CD4-positive, alpha-beta T cell treated with Interleukin-15 for 4 hours (primary cell): ENCODE measurements at places on chromosomes 11 and 22.

GRCh38 chr11:31798554-31799434, 12.3 kb downstream of the PAX6 start:
- no peak for DNase-seq

DNA sequence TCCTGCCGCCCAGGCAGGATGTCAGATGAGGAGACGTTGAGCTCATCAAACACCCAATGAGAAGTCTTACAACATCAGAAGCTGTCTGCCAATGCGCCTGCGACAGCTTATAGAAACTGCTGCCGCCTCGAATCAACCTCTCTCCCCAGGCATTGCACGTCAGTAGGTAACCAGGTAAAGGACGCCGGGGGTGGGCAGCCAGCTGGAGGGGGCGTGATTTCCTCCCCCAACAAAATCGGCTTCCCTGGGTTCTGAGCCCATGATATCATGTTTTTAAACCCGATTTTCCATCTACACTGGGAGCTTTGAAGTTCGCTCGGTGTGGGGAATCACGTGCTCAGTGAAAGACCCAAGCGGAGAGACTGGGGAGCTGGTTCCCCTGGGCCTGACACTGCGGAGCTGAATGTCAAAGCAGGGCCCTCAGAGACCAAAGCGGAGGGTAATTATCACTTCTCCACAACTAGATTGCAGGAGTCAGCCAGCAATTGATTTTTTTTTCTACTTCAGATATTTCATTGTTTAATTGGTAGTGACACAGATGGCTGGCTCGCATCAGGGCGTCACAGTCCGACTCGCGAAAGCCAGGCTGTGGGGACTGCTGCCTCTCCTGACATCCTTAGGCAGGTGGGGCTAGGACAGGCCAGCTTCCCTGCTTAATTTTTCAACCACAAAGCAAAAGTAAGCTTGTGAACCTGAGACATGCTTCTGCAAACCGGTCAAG, 15.4 kb downstream of the FAM83F start:
- no peak for DNase-seq

DNA sequence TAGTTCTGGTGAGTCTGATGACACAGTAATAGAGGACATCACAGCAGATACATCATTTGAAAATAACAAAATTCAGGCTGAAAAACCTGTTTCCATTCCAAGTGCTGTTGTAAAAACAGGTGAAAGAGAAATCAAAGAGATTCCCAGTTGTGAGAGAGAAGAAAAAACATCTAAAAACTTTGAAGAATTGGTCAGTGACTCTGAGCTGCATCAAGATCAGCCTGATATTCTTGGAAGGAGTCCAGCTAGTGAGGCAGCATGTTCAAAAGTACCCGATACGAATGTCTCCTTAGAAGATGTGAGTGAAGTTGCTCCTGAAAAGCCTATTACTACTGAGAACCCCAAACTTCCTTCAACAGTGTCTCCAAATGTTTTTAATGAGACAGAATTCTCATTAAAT, 38.7 kb downstream of the RTN3 start:
- DNase-seq = no peak

DNA sequence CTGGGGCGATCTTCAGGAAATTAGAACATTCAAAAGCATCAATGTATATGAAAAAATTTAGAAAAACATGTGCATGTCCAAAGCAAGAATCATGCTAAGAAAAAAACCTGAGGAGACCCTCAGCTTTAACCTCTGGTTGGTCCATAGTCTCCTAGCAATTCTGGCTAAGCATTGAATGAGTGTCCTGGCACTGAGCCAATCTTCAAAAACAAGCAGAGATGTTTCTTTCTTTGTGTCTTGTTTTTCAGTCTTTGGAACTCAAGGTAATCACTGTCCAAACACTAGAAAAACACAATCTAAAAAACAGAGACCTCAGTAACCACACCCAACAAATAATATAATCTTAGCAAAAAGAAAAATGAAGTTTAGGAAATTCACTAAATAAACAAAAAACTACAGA, 205.4 kb upstream of the CARD18 start:
- no peak for DNase-seq

GRCh38 chr11:10524471-10524870, 16.5 kb downstream of the RNF141 start:
- no peak for DNase-seq

DNA sequence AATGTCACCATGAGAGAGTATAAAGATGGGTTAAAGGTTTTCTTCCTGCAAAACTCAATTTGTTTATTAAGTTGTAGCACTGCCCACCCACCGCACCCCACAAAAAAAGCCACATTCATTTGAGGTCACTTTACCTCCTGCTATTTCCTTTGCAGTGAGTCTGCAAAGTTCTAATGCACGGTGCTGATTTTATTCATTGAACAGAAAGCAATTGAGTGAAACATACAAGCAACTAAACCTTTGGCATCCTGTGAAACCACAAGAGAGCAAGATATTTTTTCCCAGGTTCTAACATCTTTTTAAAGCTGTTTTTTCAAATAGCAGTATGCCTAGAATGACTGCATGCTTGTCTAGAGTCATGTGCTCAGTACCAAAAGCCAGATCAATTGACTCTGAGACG, 39.0 kb downstream of the RRAS2 start:
- peak; percentile 47 for DNase-seq
